Iris pigment epithelial cell (primary cell): ENCODE measurements at places on chromosomes 3 and 15.
A peak's percentile ranks its signal among the peaks of the same experiment; 100 is the strongest.

DNA sequence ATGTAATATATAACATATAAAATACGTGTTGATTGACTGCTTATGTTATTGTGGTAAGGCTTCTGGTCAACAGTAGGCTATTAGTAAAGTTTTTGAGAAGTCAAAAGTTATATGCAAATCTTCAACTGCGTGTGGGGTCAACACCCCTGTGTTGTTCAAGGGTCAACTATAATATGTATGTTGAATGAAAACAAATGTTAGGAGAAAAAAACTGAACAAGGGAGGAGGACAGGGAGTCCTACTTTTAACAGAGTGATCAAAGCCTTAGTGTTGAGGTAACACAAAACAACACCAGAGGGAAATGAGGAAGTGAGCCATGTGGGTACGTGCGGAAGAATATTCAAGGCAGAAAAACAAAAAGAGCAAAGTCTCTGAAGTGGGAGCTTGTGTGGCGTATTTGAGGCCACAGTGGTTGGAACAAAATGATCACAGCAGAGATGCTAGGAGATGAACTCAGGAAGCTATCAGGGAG, 62.5 kb downstream of the SFMBT1 start:
- no peak for DNase-seq

DNA sequence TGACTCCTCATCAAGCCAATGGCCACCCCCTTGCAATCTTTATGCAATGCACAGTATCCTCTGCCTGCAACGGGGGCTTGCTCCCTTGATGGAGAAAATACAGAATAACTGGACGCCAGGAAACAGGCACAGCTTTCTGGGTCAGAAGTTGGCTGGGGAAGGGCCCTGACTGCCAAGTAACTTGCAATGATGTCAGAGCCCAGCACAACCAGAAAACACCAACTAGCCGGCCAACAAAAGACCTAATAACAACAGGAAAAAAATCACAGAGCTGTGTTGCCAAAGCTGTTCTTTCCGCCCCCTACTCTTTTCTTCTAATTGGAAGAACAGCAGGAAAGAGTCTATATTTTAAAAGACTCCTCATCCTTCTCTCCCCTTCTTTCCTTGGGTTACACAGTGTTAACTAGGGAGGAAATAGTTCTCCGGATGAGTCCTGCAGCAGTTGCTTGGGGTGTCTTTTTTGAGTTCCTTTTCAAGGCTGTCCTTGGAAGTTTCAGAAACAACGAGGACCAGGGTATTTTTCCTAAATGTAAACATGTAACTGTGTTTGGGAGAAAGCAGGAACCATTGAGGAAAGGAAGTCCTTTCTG, 1.4 kb upstream of the SEMA6D start:
- DNase-seq, result no peak

DNA sequence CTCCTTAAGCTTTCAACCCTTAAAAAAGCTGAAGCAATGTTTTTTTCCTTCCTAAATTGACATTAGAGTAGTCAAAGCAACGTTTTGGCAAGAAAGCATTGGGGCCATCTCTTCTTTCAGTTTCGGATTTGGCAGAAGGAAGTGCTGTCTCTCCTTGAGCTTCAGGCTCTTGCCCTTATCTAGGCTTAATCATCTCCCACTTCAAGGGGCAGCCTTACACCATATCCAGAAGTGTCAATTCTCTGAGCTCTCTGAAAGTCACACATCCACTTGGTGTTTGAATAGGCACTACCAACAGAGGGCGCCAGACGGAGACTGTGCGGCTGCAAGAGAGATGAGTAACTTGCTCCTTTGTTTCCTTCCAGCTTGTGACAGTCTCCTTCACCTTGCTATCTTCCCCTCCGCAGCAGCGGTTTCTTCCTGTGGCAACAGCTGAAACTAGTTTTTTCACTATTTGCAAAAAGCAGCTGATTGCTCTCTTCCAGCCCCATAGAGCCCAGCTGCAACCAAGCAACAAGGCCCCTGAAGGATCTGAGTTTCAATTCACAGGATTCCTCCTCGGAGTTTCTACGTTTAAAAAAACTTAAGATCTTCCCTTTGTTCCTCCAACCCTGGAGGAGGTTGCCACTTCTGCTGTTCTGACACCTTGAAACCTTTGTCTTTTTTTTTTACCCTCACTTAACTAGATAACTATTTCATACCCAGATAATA, 147.0 kb upstream of the SLCO3A1 start:
- peak; percentile 25 for DNase-seq

- no peak for DNase-seq
Observed at GRCh38 chr3:82883072-82883471, 1121.6 kb upstream of the GBE1 start.

GRCh38 chr15:91289324-91289723, 189.3 kb downstream of the SV2B start:
- no peak for DNase-seq

GRCh38 chr3:160081958-160082533, 93.4 kb downstream of the IL12A start:
- no peak for DNase-seq

DNA sequence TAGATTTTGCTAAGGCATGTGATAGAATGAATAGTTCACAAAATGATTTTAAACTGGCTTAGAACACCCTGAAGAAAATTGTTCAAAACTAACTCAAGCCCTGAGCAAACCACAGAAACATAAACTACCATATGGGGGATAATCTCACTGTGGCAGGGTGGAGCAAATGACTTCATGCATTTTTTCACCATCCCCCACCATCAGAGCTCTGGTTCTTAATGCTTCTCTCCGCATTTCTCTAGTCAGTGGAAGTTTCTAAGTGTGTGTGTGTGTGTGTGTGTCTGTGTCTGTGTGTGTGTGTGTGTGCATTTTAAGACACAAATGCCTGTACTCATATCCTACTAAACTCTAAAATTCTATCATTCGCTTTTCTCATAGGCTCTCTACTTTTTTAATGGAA, 107.1 kb upstream of the PHLDB2 start:
- peak; percentile 98 for DNase-seq

GRCh38 chr3:149239357-149239936, 17.8 kb upstream of the CP start:
- DNase-seq, result no peak

- DNase-seq, result no peak
Observed at GRCh38 chr15:56770173-56770572, 36.9 kb upstream of the ZNF280D start.

GRCh38 chr3:180612364-180612763, 10.4 kb downstream of the TTC14 start:
- DNase-seq, result no peak

- DNase-seq, result no peak
Observed at GRCh38 chr3:113057117-113057516, 66.3 kb downstream of the GTPBP8 start.

- no peak for DNase-seq
Observed at GRCh38 chr3:29181149-29181780, 99.6 kb upstream of the RBMS3 start.

DNA sequence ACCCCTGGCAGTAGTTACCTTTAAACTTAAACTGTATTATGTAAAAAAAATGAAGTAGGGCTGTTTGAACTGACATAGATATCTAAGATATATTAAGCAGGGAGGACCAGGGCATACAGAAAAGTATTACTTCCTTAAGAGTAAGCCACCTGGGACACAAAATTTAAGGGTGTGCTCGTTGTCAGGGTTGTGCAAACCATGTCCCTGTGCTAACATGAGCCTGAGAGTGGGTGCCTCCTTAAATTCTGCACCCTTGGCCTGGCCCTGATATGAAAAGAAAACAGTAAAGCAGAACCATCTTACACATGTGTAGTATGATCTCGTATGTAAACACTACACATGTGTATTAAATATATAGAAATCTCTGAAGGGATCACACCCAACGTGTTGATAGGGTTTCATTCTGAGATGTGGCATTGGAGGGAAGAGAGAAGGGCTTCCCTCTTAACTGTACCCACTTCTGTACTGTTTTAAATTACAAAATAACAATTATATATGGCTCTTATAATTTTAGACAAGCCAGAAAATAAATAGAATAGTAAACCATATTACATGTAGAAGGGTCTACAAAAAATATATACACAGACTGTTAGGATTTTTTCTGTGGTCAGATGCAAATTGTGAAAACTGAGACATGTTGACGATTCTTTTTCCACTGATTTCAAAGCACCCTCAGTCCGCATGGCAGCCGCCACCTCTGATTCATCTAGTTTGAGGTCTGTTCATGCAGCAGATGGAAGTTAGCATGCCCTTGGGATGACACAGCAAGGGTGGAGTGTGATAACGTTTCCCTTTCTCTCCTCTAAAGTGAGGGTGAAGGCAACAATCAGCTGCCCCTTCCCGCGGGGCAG, 400.8 kb upstream of the PROK2 start:
- peak; percentile 88 for DNase-seq

GRCh38 chr3:167078070-167078622, 302.0 kb downstream of the ZBBX start:
- DNase-seq, result peak; percentile 2

GRCh38 chr3:121836064-121836463, 1.1 kb downstream of the EAF2 start:
- DNase-seq, result no peak

DNA sequence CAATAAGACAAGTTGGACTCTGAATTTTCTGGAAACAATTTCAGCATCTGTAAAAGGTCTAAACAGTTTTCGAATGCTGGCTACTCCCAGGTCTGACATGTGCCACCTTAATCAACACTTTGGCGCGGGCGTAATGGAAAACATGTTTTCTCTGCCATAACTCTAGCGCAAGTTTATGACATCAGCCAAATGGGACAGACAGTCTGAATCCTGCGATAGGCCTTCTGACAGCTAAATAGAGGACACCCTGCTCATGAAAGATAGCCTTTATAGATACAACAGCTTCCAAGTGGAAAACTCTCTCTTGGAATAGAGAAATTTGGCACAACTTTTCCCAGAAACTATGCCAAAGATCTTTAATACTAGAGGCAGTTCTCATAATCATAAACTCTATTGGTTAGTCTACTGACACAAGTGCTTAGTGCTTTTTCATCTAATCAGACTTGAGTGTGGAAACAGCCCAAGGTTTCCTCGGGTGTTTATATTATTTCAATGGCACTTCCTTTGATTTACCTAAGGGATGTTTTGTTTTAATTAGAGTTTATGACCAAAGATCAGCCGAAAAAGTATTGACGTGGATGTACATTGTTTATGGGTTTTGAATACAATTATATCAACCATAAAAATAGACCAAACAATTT, 120.1 kb upstream of the DPH6 start:
- DNase-seq, result no peak

GRCh38 chr15:101532865-101533264, 43.4 kb upstream of the PCSK6 start:
- DNase-seq, result no peak

- peak; percentile 91 for DNase-seq
Observed at GRCh38 chr15:70023064-70023768, 74.5 kb downstream of the TLE3 start.

DNA sequence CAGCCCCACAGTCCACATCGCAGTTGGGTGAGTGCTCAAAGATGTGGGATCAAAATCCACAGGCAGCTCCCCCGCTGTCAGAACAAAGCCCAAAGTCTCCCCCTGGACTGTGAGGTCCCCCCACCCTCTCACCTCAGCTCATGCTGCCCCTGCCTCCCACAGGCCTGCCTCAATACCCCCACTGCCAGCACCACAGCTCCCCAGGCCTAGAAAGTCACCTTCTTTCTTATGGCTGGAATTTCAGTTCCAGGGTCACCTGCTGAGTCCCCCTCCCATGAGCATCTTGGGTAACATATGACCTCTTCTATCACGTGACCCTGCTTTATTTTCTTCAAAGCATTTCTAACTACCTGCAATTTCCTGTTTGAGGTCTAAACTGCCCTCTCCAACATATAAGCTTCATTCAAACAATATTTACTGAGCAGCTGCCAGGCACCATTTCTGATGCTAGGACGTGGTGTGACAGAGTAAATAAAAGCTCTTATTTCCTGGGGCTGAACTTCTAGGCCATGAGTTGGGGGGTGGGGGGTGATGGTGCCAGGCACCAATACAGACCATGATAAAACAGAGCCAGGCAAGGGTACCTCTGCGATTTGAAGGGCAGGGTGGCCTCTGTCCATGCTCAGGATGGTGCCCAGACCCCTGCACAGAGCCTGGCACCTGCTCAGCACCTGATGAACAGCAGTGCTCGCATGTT, 2.4 kb upstream of the TMEM89 start:
- DNase-seq, result no peak

- no peak for DNase-seq
Observed at GRCh38 chr15:69653306-69653705, 200.7 kb downstream of the RPLP1 start.

- no peak for DNase-seq
Observed at GRCh38 chr3:105807146-105807545, 61.7 kb downstream of the CBLB start.

DNA sequence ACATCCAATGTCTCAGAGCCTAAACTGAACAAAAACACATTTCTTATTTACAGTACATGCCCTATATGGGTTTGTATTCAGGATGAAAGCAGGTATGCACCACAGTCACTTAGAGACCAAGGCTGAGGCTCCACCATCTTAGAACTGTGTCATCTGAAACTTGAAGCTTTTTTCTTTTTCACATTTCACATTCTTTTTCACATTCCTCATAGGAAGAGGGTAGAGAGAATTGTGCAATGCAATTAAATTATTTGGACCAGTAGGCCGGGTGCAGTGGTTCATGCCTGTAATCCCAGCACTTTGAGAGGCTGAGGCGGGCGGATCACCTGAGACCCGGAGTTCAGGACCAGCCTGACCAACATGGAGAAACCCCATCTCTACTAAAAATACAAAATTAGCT, 591.0 kb downstream of the MECOM start:
- peak; percentile 66 for DNase-seq

GRCh38 chr3:153706706-153707105, 414.5 kb upstream of the ARHGEF26 start:
- no peak for DNase-seq

DNA sequence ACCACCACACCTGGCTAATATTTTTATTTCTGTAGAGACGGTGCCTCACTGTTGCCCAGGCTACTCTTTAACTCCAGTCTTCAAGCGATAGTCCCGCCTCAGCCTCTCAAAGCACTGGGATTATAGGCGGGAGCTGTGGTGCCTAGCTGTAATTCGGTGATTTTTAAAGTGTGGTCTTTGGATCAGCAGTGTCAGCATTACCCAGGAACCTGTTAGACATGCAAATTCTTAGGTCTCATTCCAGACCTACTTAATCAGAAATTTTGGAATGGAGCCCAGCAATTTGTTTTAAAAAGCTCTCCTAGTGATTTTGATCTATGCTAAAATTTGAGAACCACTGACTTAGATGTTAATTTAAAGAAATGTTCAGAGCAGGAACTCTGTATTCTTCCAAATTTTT, 51.9 kb downstream of the GOLM2 start:
- peak; percentile 90 for DNase-seq

- DNase-seq, result peak; percentile 91
Observed at GRCh38 chr3:11810276-11810675, 36.4 kb downstream of the TAMM41 start.

- DNase-seq, result no peak
Observed at GRCh38 chr3:72720566-72720965, 127.7 kb downstream of the SHQ1 start.
